ENCODE measurements at places on chromosomes 2 and 18.

DNA sequence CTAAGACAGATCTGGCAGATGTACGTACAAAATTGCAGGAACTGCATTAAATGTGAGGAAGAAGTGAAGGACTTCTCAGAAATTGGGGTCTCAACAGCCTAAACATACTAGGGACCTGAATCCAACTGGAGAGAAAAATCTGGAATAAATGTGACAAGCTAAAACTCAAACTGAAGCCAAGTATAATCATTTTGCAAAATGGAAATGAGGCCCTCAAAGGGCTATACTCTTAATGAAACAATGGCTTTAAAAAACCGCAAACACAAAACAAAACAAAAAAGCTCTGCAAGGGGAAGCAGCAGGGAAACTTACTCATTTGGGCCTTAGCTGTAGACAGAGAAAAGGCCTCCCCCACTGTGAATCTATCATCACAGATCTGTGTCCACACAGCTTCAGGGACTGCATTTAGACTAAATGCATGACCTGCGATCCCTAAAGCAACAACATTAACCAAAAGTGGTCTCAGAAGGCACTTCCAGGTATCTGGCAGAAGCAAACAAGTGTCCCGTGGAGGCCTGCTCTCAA is 63.2 kb downstream of the CCBE1 start:
- DNase-seq = no peak

GRCh38 chr2:122414902-122415301 is 659.5 kb downstream of the TSN start:
- DNase-seq = no peak

DNA sequence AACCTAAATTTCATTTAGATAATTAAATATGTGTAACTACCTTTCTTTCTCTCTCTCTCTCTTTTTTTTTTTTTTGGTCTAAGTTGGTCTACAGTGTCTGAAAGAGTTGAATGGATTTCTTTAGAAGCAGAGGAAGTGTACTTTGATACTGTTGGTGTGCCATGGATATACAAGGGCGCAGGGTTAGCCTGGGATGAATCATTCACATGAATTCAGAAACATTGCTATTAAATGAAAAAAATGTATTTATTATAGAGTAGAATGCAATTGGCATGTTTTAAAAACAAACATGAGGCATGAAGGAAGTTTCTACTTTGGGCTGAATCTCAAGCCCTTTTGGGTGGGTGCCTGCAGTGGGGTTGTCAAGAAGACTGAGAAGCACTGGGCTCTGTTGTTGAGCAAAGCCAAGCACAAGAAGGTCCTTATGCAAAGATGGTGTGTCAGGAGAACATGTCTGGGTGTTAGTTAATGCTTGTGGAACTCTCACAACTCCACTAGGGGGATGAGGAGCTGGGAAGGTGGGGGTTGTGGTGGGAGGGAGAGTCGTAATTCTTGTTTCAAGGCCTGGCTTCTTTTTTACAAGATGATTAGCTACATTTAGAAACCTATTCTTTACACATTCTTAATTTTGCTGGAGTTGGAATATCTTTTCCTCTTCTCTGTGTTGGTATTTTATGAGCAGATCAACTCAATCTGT is 57.9 kb downstream of the LYPD6 start:
- DNase-seq = no peak

DNA sequence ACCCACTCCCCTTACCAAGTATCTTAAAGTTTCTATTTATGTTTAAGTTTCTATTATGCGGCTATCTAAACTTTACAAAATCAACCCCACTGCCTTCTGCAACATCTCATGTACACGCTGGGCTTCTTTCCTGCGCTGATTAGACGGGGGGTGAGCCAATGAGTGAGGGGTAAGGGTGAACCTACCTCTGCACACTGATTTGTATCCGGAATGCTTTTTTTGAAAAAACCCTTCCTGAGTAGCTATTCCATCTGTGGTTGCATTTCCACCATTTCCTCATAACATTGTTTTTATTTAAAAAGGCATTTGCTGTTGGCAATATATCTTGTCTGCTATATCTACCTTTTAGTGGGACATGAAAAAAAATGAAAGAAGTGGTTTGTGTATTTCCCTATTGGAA is 6.3 kb downstream of the ALPG start:
- no peak for DNase-seq

- no peak for DNase-seq
Observed at GRCh38 chr2:171587567-171587966, 65.3 kb downstream of the CYBRD1 start.

DNA sequence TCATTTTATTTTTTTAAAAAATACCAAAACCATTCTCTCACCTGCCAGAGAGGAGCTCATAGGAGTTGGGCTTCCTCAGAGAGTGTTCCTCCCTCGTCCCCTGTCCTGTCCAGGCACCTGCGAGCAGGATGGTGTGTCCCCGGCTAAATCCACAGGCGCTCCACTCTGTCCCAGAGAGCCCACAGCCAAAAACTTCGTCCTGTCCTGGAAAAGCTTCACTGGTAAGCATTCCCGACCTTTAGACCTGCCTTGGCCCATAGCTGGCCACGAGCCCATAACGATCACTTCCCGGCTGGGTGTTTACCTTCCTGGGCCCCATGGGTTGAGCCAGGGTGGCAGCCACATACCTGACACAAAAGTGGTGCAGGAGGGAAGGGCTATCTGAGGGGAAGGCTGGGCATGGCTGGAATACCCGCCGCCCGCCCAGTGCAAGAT is at the start of gene NGEF:
Gene NGEF, minus strand, starts transcription at position 230 of the 435 bp plus-strand sequence. CDS start 38,366 bp downstream, outside the sequence.
- no peak for DNase-seq

- no peak for DNase-seq
Observed at GRCh38 chr2:78023356-78023755, 501.2 kb upstream of the LRRTM4 start.

- no peak for DNase-seq
Observed at GRCh38 chr2:240198226-240198625, 57.8 kb upstream of the OTOS start.

DNA sequence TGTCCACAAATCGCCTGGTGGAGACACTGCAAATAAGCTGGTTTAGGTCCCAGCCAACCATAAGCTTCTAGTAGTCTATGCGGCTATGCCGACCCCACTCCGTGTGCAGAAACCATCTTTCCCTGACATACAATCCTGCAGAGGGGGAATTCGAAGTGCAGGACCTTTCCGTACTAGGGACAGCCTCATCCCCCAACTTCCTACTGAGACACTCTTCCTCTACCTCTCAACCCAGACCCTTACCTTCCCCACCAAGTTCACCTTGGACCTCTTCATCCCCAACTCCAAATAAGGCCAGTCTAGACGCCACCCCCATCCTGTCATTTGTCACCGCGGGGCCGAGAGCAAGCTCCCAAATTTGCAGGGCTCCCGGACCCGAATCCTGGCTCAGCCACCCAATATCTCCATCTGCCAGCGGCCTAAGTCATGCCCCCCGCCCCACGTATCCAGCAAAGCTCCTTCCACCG is 496 bp downstream of the SUCLG1 start:
- DNase-seq = no peak

DNA sequence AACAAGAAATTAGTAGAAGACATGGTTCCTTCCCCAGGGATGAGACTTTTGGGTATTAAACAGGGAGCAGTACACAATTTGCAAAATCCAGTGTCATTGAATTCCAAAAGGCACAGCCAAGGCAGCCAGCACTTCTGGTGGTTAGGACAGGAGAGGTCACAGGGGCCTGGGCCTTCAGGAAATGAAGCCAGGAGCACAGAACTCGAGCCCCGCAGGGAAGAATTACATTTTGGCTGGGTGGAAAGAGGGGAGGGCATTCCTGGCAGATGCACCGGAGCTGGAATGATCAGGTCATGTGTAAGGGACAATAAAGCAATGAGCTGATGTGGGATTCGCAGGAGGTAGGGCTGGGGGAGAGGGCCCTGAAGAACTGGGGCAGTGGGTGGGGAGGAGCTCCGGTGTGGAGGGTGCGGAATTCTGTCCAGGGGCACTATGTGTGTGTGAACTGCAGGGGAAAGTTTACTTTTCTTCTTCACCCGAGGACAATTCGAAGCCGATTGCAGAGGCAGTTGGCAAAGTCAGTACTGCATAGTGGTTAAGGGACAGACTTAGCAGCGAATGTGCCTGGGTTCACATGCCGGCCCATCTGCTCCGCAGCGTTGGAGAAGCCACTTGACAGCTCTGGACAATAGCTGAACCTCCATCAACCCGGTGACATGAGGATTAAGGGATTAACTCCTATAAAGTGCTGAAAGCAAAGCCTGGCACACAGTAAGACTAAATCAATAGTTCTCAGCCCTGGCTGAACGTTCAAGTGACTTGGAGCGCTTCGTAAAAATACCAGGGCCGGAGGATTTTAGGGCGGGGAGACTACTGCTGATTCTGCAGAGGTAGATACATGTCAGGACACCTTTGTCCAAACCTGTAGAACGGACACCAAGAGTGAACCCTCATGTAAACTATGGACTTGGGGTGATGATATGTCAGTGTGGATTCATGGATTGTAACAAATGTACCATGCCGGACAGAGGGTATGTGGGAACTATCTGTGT is 36.4 kb downstream of the ALPK2 start:
- DNase-seq = no peak

DNA sequence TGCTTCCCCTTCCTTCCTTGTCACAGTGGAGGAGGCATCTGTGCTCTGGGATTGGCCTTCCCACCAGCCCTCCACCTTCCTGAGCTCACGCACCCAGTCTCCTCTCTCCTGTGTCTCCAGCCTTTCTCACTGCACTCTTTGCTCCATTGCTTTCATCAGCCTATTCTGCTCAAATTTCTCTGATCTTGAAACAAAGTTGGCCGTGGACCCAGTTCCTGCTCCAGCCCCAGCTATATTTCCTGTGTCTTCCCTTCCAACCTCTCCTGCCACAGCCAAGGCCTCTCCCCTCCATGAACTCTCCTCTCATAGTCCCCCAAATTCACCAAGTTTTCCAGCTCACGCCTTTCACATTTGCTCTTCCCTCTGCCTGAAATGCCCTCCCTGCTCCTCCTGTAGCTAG is 226.6 kb upstream of the AGAP1 start:
- no peak for DNase-seq

- no peak for DNase-seq
Observed at GRCh38 chr18:62525608-62526007, 2.8 kb downstream of the ZCCHC2 start.

- DNase-seq = no peak
Observed at GRCh38 chr2:64288321-64289193, 144.3 kb upstream of the PELI1 start.

- DNase-seq = no peak
Observed at GRCh38 chr18:64276311-64277090, 127.6 kb upstream of the LINC00305 start.

DNA sequence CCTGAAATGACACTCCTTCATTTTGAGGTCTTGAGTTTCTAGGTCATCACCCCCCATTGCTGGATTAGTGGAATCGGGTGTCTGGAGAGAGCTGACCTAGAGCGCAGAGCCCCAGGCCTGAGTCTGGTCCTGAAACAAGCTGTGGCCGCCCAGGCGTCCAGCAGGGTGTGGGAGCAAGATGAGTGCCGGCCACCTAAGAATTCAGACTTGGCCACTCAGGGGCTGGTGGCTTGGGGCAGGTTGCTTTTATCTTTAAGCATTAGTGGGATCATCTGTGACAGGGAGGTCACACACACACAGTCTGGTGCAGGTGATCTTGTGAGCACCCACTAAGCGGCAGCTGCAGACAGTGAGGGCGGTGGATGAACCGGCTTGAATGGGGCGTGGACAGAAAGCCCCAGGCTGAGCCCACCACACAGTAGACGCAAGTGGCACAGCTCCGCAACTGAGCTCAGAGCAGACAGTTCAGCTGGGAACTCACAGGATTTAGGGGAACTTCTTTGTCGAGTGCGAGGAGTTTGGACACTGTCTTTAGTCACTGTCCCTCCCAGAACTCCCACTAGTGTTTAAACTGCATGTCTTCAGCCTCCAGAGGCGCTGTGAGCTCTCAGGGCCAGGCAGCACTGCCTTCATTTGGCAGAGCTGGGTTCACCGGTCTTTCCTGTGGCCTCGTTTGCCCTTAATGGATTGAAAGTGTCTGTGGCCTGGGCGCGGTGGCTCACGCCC is 21.5 kb downstream of the ITGB1BP1 start:
- no peak for DNase-seq

DNA sequence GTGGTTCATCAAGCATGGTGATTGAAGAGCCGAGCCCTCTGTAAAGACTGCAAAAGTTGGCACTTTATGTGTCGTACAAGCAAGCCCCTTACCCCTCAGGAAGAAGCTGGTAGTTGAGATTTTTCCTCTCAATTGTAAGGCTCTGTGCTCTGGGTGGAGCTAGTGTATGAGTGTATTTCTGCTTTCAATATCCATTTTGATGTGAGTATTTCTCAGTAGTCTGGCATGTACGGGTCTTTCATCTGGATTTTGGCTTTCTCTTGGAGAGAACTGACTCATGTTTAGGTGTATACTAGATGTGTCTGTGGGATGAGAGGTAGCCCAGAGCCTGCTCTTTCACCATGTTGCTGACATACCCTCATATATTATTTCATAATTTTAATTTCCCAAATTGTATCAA is 406.6 kb upstream of the KCNJ3 start:
- DNase-seq = no peak

DNA sequence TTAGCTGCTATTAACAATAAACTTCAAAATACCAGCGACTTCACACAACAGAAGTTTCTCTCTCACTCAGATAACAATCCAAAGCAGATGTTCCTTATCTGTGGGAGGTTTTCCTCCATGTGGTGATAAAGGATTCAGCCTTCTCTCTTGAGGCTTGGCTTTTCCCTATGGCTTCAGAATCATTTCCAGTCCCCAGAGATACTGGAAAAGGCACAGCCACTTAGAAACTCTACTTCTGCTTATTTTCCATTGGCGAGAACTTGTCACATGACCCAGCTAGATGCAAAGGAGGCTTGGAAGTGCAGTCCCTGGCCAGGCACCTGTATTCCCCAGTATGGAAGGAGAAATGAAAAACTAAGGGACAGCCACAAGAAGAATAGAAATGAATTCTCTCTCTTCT is 344.8 kb downstream of the MTX2 start:
- no peak for DNase-seq

GRCh38 chr2:70651727-70652126 is 98.1 kb upstream of the TGFA start:
- DNase-seq = no peak

DNA sequence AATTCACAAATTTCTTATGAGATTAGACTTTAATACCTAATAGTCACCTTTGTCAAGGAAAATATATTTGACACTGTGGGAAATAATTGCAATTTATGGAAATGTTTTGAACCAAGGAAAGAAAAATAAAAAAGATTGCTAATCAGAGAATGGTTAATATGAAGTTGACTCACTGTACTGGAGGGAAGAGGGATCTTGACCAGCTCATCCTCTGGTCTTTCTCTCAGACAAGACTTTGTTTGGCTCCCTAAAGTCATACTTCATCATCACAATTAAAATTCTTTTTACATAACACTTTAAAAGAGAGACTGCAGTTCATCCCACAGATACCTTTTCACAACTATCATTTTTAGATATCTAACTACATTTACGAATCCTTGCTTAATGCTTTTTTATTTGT is 538.5 kb upstream of the ZEB2 start:
- no peak for DNase-seq
